GOT3 (cell line): ENCODE measurements at places on chromosomes 2 and 18.

DNA sequence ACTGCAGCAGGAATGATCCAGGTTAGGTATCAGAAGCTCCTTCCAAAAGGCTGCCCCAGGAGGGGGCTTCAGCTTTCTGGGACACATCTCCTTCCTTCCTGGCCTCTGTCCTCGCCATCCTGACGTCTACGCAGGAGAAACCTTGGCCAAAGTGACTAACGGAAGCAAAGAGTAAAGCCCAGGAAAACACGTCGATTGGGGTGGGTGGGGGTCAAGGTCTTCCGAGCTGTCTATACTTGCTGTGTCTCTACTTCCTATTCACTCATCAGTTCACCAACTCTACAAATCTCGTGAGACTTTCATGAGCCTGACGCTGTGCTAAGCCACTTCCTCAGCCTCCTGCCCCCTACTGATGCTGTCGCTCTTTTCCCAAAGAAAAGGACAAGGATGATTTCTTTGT lies 212.6 kb downstream of the TNS1 start:
- DNase-seq = no peak

GRCh38 chr2:179059026-179059700 lies 9.2 kb upstream of the CCDC141 start:
- no peak for DNase-seq

DNA sequence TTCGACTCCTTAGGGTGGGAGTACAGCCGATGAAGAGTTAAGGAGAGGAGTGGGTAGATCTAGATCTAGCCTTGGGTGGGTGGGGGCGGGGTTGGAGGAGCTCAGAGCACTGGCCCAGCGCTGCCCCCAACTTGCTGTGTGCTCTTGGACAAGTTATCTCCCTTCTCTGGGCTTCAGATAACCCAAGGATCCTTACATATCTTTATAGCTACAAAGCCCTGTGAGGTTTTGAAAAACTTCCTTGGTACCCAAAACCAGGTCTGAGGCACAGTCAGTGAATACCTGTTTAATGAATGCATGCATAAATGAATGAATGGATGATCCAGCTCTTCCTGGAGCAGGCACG lies 1.3 kb upstream of the ODC1 start:
- DNase-seq = no peak

DNA sequence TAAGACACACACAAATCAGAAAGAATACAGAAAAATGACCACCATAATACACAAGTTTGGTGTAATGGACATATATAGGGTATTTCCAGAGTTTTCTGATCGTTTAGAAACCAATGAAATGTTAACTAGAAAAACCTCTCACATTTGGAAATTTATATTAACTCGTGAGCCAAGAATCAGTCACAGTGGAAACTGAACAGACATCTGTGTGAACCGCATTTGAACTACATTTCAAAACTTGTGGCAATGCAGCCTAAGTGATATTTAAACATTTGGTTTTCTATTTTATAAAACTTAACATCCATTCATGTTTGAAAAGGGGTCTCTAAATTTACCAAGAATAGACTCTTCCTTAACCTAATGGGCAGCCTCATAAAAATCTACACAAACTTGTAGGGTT lies 29.0 kb upstream of the KCNG2 start:
- no peak for DNase-seq

DNA sequence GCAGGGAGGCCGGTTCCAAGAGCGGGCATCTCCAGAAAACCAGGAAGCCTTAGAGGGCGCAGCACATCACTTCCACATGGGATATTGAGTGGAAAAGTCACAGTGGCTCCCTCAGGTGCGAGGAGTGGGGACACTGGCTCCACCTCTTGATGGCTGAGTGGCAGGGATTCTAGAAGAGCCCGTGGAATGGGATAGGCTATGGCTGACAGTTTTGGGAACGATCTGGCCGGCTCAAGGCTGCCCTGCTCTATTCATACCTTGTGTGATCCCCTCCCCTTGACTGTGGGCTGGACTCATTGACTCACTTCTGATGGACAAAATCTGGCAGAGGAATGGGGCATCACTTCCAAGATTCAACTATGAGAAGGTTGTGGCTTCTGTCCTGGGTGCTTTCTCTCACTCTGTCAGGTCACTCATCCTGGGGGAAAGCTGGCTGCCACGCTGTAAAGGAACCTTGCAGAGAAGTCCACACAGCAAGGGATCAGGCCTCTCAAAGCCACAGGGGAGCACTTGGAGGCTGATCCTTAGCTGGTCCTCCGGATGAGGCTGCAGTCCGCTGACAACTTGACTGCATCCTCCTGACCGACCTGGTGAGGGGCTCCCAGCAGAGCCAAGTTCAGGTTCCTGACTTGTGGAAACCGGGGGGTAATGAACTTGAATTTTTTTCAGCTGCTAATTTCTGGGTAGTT lies 46.7 kb upstream of the HS6ST1 start:
- DNase-seq = no peak

DNA sequence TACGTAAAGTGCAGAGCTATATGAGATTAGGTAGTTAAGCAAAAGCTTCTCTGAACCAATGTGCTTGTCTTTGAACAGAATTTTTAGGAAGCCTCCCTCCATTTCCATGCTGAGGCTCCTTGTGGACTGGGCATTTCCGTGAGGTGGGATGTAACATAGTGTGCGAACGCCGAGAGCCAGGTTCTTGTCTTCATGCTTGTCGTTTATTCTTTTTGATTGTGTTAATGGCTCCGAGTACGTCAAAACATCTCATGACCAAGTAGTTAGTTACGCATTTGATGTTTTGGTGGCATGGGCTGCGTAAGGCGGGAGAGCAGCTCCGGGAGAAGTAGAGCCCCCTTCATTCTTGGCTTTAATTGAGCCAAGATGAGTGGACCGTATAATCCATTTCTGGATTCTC lies 32.9 kb downstream of the DGKD start:
- DNase-seq = no peak
